ENCODE measurements at places on chromosomes 16 and 17.

GRCh38 chr17:229709-230394, 48.4 kb upstream of the DOC2B start:
- DNase-seq, result no peak

GRCh38 chr17:219696-220095, 38.2 kb upstream of the DOC2B start:
- peak; percentile 42 for DNase-seq

DNA sequence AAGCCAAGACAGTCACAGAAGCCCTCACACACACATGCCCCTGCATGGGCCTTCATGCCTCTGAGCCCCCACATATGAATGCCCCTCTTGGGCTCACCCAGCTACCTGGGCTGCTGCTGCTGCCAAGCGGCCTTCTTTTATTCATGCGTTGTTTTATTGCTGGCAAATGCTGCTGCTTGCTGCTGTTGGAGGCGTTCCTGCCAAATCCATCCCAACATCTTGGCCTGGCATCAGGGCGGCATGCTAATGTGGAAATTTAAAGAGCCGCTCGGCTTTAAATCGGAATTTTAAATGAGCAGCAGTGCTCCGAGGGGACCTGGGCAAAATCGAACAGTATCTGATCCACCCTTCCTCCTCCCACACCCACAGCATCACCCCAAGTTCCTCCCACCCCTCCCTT, 39.0 kb downstream of the NEUROD2 start:
- DNase-seq, result no peak

GRCh38 chr17:48615047-48615962, at the start of gene HOXB8:
Gene HOXB8, minus strand, starts transcription at chr17:48615292. Its CDS starts 588 bp downstream, at chr17:48614704.
- DNase-seq, result no peak

- no peak for DNase-seq
These were observed 729 bp downstream of the P2RX5 start for GRCh38 chr17:3695129-3695722.

- DNase-seq, result peak; percentile 78
These were observed 187.0 kb downstream of the CCDC182 start for GRCh38 chr17:57557834-57558681.

DNA sequence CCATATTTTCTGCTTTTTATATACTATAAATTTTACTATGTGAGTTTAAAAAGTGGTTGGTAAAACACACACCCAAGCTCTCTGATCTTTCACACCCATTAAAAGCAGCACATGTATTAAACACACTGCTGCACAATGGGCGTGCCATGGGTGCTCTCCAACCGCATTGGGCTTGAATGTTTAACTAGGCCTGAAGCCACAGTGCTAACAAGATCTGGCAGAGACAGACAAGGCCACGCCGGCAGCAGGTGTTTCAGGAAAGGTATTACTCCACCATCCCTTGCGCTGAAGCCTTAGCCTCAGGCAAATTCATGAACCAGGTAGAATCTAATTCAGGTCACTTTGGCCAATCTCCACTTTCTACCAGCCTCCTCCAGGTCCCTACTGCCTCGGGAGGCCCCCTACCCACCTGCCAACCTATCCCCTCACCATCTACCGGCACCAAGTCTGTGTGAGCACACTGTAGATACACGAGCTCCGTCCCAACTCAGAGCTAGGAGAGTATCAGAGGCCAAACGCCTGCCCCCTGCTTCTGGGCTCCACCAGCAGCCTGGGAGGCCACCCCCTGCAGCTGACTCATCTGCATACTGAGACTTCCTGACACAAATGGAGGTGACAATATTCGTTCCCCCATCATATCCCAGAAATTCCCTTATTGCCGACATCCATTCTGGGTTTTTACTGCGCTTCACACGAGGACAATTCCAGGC, 95.0 kb downstream of the ADCY9 start:
- no peak for DNase-seq

GRCh38 chr17:80848449-80849102, 143.1 kb upstream of the CHMP6 start:
- DNase-seq, result no peak

GRCh38 chr17:74935585-74936469, at the start of gene OTOP3:
Gene OTOP3, plus strand, starts transcription at chr17:74935898. Its CDS starts 24 bp downstream, at chr17:74935922.
- no peak for DNase-seq

All from ascending aorta (tissue), 2 donors.